ENCODE measurements at places on chromosomes 5 and 9.

GRCh38 chr5:55066277-55066676 is 36.2 kb upstream of the GZMA start:
- DNase-seq, result no peak

GRCh38 chr5:73856997-73857396 is 231.0 kb downstream of the ARHGEF28 start:
- no peak for DNase-seq

DNA sequence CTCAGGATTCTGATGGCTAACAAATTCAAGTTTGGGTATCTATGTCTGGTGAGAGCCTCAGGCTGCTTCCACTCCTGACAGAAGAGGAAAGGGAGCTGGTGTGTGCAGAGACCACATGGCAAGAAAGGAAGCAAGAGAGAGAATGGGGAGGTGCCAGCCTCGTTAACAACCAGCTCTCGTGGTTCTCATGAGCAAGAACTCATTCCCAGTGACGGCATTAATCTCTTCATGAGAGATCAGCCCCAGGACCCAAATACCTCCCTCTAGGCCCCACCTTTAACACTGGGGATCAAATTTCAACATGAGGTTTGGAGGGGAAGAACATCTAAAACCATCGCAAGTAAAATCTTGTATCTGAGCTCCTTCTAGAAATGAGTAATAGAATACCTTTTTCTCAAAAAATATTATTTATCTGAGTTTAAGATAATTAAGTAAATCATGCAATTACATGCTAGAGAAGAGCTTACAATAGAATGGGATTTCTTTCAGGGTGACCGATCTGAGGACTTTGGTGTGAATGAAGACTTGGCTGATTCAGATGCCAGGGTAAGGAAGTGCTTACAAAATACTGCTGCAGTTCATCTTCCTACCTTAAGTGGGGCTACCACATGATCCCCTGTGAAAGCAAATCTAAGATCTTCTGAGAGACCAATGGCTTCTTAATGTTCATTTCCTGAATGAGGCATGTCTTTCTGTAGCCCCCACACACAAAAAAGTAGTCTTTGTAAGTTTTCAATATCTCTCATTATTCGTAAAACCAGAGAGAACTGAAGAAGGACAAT is 11.5 kb downstream of the ANXA1 start:
- DNase-seq, result no peak

DNA sequence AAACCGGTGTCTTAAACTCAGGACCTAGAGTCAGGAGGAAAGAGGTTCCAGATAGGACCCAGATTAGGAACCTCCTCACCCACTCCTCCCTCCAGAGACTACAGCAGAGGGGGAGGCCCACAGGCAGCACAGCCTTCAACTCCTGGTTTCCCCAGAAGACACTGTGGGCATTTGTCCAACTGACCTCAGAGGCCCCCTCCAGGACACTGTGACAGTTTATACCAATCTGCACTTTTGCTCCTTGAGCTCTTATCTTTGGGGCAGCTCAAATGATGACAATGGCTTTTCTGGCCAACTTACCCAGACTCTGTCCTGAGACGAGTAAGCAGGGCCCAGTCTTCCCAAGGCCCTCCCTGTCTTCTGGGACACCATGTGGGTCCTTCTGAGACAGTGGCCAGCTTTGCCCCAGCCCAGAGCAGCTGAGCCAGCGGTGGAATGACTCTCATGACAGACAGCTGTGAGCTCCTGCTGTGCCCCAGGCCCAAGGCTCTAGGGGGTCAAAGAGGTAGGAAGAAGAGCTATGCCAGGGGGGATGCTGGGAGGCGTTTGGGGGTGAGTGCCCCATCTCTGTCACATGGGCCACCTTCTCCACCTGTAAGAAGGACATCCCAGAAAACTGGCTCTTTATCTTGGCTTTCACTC is 14.3 kb downstream of the OR2V2 start:
- no peak for DNase-seq

GRCh38 chr5:33102551-33102950 is 338.2 kb upstream of the TARS1 start:
- DNase-seq, result no peak

- no peak for DNase-seq
Observed at GRCh38 chr9:17222932-17223331, 88.1 kb downstream of the CNTLN start.

DNA sequence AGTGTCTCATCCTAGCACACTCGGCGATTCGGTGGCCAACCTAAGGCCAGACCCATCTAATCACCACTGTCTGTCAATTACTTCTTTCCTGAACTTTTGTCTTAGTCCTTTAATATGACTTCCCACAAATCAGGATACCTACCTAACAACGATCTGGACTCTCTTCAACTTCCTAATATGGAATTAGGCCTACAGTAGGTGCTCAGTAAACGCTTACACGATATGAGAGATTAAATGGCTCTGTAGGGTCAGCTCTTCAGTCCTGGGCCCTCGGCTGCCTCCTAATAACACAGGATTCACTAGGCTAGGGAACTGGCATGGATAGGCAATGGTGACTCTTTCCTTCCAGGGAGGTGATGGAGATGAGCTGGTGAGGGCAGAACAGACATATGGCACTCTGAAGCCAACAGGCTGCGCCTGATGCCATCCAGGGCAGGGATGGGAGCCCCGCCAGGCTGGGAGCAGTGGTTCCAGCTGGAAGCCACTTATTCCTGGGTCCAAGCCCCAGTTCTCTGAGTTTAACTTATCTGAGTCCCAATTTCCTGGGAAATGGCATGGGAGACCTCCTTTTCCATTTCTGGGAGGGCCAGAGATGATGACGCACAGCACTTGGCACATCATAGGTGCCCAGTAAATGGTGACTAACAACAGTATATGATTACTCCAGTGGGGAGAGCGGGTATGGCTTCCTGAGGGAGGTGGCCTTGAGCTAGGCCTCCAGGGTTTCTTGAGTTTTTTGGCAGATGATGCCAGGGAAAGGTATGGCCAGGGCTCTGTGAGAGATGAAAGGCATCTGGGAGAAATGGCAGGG is 7.3 kb downstream of the PDGFRB start:
- DNase-seq, result no peak

- DNase-seq, result no peak
Observed at GRCh38 chr9:87708546-87708945, 17.4 kb upstream of the CTSL start.

- DNase-seq, result no peak
Observed at GRCh38 chr9:14311956-14312685, 1.8 kb downstream of the NFIB start.

DNA sequence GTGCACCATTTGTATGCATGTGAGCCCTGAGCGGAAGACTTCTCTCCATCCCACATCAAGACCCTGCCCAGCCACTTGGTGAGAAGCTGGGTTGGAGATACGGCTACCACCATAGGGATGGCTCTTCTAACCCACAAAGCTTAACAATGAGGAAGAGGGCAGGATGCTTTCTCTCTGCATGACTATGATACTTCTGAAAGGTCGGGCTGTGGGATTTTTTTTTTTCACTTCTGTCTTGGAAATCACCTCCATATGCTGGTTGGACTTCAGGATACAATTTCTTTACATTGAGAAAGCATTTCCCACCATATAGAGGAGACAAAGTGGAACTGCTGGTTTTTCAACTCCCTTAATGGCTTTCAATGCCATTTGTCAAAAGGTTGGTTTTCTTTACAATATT is 30.5 kb downstream of the ZNF366 start:
- DNase-seq, result no peak

DNA sequence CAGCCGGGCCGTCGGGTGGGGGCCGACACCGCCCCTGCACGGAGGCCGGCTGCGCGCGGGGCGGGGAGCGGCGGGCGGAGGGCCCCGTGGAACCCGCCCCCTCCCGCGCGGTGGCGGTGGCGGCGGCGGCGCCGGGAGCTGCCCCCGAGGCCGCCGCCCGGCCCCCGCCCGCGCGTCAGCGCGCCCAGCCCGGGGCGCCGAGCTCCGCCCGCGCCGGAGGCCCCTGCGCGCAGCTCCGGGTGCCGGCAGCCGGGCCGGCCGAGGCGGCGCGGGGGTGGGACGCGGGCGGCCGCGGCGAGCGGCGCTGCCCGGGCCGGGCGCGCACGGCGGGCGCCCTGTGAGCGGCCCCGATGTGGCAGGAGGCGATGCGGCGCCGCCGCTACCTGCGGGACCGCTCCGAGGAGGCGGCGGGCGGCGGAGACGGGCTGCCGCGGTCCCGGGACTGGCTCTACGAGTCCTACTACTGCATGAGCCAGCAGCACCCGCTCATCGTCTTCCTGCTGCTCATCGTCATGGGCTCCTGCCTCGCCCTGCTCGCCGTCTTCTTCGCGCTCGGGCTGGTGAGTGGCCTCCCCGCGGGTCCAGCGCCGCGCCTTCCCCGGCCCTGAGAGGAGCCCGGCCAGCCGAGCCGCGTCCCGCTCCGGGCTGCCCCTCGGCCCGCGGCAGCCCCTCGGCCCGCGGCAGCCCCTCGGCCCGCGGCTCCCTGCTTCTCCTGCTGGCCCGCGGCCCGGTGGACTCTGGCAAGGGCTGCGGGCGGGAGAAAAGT is at the start of gene ADCY2:
Gene ADCY2, plus strand, starts transcription at position 192 of the 766 bp plus-strand sequence. Its CDS starts 159 bp downstream, at position 351.
- no peak for DNase-seq

GRCh38 chr9:95381221-95381620 is 63.7 kb upstream of the FANCC start:
- DNase-seq, result no peak

- no peak for DNase-seq
Observed at GRCh38 chr5:16600946-16601345, 15.9 kb downstream of the RETREG1 start.

DNA sequence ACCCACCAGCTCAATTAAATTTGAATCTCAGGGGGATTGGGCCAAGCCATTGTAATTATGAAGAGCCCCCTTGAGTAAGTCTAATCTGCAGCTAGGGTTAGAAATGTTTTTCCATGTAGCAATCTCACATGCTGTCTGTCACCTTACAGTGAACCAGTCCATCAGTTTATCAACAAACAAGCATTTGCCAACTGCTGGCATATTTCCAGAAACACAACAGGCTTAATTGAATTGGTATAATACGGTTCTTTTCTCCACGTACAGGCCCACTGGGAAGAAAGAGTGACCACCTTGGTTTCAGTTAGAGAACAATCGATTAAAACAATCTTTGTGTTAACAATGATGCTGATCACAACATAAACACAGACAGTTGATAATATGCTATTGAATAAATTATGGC is 67.4 kb downstream of the NSUN2 start:
- DNase-seq, result no peak

- no peak for DNase-seq
Observed at GRCh38 chr5:153463806-153464205, 26.7 kb upstream of the GRIA1 start.

DNA sequence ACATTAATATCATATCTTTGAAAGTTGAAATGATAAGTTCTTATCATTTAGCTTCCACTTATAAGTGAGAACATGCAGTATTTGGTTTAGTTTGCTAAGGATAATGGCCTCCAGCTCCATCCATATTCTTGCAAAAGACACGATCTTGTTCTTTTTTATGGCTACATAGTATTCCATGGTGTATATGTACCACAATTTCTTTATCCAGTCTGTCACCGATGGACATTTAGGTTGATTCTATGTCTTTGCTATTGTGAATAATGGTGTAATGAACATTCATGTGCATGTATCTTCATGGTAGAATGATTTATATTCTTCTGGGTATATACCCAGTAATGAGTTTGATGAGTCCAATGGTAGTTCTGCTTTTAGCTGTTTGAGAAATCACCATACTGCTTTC is 135.0 kb upstream of the PRR16 start:
- DNase-seq, result no peak

- no peak for DNase-seq
Observed at GRCh38 chr5:39099831-39100230, 25.6 kb upstream of the RICTOR start.

DNA sequence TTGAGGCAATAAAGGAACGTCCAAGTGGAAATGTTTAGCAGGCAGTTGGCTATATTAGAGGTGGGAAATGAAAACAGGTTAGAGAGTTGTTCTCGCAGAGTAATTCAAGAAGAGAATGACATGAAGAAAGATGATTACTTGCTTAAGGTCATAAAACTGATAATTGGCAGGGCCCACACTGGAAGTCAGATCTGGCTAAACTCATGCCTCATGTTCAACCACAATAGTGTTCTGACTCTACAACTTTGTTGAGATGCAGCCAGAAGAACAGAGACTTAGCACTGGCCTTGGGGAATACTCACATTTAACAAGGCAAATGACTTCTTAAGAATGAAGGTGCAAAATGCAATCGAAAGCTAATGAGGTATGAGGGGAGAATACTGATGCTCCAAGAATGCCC is 27.2 kb upstream of the TNFSF8 start:
- no peak for DNase-seq

DNA sequence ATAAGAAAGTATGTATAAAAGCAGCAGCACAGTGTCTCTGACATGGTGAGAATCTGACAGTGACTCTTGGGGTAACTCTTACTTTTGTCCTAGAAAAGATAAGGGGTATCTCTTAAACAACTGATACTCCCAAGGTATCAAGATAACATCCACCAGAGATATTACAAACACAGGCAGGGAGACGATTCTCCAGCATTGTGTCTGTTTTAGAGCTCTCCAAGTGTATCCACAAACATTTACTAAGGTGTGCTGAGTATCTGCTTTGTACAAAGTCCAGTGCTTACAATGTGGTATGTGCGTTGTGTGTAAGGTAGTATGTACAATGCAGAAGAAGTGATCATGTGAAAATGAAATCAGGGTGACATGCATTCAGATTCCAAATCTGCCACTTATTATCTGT is 4.4 kb upstream of the TMEM245 start:
- no peak for DNase-seq

DNA sequence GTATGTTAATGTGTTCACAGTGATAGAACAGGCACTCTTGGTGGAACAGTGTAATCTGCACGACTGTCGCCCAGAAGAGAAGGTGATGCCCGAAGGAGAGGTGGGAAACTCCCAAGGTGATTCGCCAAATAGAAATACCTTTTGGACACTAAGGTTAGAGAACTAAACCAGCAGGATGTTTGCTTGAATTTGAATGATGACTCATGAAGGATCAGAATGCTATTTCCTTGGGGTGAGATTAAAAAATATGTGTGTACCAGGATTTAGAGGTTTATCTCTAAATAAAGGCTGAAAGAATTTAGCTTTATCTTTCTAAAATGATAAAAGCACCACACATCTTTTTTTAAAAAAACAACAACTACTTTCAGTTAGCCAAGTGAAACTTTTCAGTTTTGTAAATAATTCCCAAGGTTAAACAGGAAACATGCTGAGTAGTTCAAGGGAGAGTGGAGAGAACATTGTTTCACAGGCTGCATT is 297.4 kb upstream of the TAS2R1 start:
- no peak for DNase-seq

DNA sequence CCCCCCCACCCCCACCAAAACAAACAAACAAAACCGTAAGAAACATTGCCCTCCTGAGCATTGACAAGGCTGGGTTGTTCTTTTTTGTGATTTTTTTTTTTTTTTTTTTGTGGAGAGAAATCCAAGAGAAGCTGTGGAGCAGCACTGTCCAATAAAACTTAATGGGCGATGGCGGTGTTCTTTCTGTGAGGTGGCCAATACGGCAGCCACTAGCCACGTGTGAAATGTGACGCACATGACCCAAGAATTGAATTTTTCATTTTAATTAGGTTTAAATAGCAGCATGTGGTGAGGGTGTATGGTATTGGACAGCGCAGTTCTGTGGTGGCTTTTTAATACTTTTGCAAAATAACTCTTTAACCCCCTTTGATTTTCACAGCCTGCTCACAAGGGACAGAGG is 251.1 kb downstream of the PDZD2 start:
- DNase-seq, result no peak

Measured in CD4-positive, CD25-positive, alpha-beta regulatory T cell (primary cell).